ENCODE measurements at places on chromosomes 2 and 18. TPM values are rescaled to one million over a fixed set of nuclear protein-coding genes. Genes with fewer than 3 reads are reported as not detected.

The GPR45 gene
- total RNA-seq = not detected

The SULT1C4 gene
- total RNA-seq = 3.6 TPM

The C2orf66 gene
- not detected for total RNA-seq

The MC4R gene
- not detected for total RNA-seq

The LAMA1 gene
- total RNA-seq = 0.66 TPM

The ERBB4 gene
- total RNA-seq = under 0.01 TPM

The DSG4 gene
- total RNA-seq = not detected

The UGGT1 gene
- total RNA-seq = 19.8 TPM

DNA sequence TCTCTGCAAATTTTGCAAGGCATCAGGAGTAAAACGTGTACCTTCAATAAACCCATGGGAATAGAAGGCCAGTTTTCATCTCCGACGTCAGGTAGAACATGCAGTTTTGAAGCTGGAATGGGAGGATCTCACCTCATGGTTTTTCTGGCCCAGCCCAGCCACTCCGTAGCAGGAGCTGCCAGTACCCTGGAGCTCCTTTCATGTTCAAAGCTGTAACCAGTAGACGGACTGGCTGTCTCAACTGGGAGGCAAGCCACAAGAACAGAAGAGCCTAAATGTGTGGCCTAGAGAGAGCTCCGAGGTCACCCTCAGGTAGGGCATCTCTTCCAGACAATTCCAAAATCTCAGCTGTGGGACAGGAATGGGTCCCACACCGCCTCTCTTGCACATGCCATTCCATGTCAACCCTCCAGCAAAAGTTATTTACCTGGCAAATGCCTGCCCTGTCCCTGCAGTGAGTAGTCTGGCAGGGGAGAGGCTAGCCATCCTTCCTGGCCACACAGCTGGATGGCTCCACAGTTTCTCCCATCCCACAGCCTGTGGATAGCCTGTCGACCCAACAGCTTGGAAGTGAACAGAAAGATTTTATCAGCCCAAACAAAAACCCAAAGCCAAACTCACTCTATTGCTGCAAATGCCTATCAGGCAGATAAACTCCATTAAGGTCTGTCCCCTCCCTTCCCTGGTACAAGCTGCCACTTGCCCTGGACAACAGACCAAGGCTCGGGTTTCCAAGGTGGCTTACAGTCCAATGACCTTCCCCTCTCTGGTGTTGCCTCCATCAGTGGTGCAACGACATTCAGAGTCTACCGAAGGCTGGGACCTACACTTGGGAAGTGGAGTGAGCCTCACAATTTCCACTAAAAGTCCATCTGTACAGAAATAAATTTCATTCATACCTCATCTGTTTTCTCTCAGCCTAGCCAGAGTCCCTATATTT lies 27.8 kb downstream of the CRACDL start:
- peak; percentile 8 for DNase-seq

DNA sequence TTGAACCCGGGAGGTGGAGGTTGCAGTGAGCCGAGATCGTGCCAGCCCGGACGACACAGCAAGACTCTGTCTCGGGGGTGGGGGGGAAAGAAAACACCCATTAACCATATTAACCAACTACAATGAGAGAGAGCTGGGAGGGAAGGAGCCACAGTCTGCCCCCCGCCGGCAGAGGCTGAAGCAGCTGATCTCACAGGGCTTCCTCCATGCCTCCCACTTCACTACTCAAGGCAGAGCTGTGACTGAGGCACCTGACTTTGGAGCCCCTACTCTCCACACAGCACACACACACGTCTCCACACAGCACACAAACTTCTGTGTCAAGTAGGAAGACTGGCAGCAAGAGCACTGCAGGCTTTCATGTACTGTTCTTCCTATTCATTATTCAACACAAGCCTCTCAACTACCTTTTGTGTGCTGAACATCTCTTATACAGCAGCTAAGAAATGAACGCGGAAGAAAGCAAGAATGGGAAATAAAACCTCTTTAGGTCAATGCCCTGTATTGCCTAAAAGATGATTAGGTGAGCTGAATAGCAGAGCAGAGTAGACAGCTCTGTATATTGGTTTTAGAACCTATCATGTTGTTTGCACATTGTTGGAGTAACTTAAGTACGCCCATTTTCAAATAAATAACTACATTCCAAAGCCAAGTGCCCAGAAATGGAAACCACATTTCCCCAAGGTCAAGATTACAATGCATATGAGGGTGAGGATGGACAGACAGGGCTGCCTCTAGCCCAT lies 26.2 kb downstream of the PDIA6 start:
- no peak for DNase-seq

DNA sequence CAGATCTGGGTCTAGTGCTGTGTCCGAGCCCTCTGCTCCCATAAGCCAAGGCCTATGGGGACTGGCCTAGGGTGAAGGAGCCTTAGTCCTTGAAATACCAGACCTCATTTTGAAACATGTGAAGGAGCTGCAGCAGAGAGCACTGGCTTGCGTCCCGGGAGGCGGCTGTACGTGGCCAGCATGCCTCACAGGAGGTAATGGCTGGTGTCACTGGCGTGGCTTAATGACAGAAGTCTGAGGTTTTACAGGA lies 72.7 kb upstream of the OTOS start:
- DNase-seq = peak; percentile 53

GRCh38 chr18:29123706-29124530 lies 947.0 kb upstream of the CDH2 start:
- no peak for DNase-seq

- no peak for DNase-seq
Observed at GRCh38 chr2:200613692-200614091, 27.9 kb downstream of the AOX1 start.

GRCh38 chr2:46557788-46558187 lies 78.4 kb downstream of the TMEM247 start:
- no peak for DNase-seq

GRCh38 chr2:25955036-25955435 lies 27.3 kb downstream of the KIF3C start:
- no peak for DNase-seq

DNA sequence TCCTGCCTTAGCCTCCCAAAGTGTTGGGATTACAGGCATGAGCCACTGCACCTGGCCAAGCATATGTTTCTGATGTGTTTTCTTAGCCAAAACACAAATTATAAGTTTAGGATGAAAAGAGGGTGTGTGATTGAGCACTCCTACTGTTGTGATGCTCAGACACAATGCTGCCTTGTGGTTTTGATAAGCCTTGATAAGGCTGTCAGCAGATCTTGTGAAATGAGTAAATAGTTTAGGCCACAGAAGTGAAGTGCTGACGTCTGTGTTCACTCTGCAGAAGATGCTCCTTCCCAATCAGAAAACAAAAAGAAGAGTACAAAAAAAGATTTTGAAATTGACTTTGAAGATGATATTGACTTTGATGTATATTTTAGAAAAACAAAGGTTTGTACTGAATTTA lies 24.3 kb downstream of the NCAPH start:
- DNase-seq = no peak

DNA sequence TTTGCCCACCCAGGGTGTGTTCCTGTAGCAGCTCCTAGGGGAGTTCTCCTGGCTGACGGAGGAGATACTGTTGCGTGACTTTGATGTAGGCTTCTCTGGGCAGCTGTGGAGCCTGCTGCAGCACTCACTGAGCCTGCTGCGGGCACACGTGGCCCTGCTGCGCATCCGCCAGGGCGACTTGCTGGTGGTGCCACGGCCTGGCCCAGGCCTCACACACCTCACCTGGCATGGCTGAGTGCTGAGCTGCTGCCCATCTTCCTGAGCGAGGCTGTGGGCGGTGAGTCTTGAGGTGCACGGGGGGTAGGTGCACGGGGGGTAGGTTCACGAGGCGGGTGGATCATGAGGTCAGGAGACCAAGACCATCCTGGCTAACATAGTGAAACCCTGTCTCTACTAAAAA lies 191.7 kb downstream of the ANKRD36C start:
- DNase-seq = no peak

- peak; percentile 47 for DNase-seq
Observed at GRCh38 chr2:240933966-240934700, 28.0 kb downstream of the CROCC2 start.

DNA sequence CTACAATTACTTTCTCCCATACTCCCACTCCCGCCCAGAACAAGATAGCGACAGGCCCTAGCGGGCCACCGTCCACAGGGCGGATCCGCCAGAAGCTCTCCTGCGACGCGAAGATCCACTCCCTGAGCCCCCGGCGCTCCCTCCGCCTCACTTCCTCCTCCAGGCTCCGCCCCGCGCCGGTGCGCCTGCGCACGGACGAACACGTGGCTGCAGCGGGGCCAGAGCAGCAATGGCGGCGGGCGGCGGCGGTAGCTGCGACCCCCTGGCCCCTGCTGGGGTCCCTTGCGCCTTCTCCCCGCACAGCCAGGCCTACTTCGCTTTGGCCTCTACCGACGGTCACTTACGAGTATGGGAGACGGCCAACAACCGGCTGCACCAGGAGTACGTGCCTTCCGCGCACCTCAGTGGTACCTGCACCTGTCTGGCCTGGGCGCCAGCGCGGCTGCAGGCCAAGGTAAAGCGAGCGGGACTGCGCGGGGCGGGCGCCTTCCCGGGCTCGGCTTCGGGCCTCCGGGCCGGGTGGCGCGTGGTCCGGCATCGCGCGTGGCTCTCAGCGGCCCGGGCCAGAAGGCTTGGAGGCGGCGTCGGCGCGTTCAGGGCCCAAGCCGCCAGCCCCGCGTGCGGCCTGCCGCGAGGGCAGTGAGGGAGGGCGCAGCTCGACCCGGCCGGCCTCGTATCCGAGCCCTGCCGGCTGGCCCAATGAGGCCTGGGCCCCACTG lies at the start of gene WDR43:
WDR43 (plus strand) TSS at position 198 of the 719 bp plus-strand sequence; CDS start at position 230, 32 bp downstream.
- peak; percentile 99 for DNase-seq

DNA sequence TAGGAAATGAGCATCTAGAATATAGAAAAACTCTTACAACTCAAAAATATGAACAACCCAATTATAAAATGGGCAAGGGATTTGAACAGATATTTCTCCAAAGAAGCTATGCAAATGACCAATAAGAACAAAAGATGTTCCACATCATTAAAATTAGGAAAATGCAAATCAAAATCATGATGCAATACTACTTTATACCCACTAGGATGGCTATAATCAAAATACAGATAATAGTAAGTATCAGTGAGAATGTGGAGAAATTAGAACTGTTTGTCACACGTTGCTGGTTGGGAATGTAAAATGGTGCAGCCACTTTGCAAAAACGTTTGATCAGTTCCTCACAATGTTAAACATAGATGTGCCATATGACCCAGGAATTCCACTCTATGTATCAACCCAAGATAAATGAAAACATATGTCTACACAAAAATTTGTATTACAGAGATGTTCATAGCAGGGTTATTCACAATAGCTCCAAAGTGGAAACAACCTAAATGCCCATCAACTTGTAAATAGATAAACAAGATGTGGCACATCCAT lies 558.4 kb downstream of the SLC4A3 start:
- no peak for DNase-seq

GRCh38 chr2:238777369-238778067 lies 70.4 kb upstream of the TWIST2 start:
- DNase-seq = no peak

- DNase-seq = no peak
Observed at GRCh38 chr2:233531955-233532354, 34.6 kb downstream of the USP40 start.

GRCh38 chr2:194004590-194005206 lies 1652.3 kb upstream of the SLC39A10 start:
- DNase-seq = no peak

- no peak for DNase-seq
Observed at GRCh38 chr2:231399853-231400680, 4.6 kb downstream of the B3GNT7 start.

DNA sequence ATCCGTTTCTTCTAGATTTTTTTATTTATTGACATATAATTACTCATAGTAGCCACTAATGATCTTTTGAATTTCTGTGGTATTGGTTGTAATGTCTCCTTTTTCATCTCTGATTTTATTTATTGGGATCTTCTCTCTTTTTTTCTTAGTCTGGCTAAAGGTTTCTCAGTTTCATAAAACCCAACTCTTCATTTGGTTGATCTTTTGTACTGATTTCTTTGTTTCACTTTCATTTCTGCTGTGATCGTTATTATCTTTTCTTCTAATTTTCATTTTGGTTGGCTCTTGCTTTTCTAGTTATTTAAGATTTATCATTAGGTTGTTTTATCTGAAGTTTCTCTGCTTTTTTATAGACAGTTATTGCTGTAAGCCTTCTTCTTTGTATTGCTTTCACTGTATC lies 463.6 kb upstream of the CRIM1 start:
- DNase-seq = no peak

- DNase-seq = no peak
Observed at GRCh38 chr2:86107031-86107430, 996 bp downstream of the PTCD3 start.

- DNase-seq = no peak
Observed at GRCh38 chr2:104416339-104417000, 437.4 kb upstream of the POU3F3 start.

- DNase-seq = no peak
Observed at GRCh38 chr18:51580580-51580979, 383.1 kb upstream of the MEX3C start.

DNA sequence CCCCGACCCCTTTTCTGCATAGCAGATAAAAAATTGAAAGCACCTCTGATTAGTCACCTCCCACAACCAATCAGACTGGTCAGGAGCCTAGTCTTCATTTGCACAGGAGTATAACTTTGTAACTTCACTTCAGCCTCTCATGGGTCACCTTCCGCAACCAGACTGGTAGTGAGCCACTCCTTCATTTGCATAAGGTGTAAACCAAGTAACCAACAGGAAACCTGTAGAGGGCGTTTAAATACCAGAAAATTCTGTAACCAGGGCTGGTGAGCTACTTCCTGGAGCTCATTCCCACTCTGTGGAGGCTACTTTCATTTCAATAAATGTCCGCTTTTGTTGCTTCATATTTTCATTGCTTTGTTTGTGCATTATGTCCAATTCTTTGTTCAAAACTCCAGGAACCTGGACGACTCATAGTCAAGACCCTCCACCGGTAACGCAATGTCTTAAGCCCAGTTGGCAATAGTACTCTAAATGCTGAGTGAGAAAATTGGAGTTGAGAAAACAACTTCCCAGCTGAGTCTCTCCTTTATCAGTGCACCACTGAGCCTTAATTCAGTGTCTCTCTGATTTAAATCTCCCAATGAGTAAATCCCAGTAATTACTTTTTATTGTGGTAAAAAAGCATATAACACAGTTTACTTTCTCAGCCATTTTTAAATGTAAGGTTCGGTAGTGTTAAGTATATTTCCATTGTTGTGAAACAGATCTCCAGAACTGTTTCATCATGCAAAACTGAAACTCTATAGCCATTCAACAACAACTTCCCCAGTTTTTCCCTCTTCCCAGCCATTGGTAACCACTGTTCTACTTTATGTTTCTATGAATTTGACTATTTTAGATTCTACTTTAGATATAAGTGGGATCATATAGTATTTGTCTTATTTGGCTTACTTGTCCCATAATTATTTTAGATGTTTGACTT lies 392.7 kb upstream of the SLC8A1 start:
- no peak for DNase-seq

GRCh38 chr2:187294043-187294442 lies 154.0 kb downstream of the CALCRL start:
- DNase-seq = no peak

GRCh38 chr2:114457956-114458355 lies 15.5 kb downstream of the DPP10 start:
- no peak for DNase-seq

Data from sigmoid colon (tissue), 7 donors.